ENCODE measurements at places on chromosomes 12 and 14.

- H3K27ac ChIP-seq: no peak overlapping the region
- peaks cover 4% of the 10 kb centered on the region for H3K4me1 ChIP-seq
- H3K36me3 ChIP-seq: no peaks in the 10 kb centered on the region
Observed at GRCh38 chr14:103138301-103139131, 15.3 kb downstream of the TNFAIP2 start.

DNA sequence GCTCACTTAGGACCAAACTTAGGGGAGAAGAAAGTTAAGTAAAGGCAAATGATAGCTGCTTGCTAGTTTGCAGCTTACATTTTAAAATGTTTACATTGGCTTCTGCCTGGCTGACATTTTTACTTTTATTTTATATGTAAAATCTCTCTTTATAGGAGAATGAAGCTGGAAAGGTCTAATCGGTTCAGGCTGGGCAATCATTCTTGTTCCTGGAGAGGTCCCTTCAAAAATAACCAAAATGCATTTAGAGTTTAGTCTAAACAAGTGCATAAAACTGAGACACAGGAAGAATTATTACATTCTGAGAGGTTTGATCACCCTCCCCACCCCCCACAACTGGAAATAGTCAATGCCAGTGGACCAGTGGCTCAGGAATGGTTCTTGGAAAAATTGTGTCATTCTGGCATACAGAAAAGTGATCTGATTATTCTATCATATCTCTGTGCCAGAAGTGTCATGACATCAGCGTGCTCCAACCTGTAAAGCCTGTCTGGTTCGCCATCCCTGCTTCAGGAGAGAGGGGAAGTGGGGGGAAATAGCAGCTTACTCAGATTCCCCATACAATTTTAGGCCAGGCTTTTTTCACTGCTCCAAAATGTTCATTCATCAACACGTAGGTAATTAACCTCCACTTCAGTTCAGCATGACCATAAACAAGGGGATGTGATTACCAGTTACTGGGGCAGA is 4.2 kb downstream of the PRICKLE1 start:
- H3K4me3 ChIP-seq: no peak overlapping the region
- peaks cover 43% of the 10 kb centered on the region for H3K27me3 ChIP-seq
- no peak overlapping the region for H3K27ac ChIP-seq
- no peaks in the 10 kb centered on the region for H3K36me3 ChIP-seq

- no peak overlapping the region for H3K27ac ChIP-seq
- H3K27me3 ChIP-seq: no peaks in the 10 kb centered on the region
- no peaks in the 10 kb centered on the region for H3K4me1 ChIP-seq
- peaks cover 4% of the 10 kb centered on the region for H3K36me3 ChIP-seq
- H3K4me3 ChIP-seq: no peak overlapping the region
Observed at GRCh38 chr12:107526555-107527180, 158.9 kb upstream of the PWP1 start.

- H3K4me3 ChIP-seq: no peak overlapping the region
- no peak for DNase-seq
- no peaks in the 10 kb centered on the region for H3K4me1 ChIP-seq
- no peak overlapping the region for H3K27ac ChIP-seq
- no peaks in the 10 kb centered on the region for H3K27me3 ChIP-seq
- H3K36me3 ChIP-seq: no peaks in the 10 kb centered on the region
Observed at GRCh38 chr12:123006977-123007376, 26.5 kb downstream of the ARL6IP4 start.

DNA sequence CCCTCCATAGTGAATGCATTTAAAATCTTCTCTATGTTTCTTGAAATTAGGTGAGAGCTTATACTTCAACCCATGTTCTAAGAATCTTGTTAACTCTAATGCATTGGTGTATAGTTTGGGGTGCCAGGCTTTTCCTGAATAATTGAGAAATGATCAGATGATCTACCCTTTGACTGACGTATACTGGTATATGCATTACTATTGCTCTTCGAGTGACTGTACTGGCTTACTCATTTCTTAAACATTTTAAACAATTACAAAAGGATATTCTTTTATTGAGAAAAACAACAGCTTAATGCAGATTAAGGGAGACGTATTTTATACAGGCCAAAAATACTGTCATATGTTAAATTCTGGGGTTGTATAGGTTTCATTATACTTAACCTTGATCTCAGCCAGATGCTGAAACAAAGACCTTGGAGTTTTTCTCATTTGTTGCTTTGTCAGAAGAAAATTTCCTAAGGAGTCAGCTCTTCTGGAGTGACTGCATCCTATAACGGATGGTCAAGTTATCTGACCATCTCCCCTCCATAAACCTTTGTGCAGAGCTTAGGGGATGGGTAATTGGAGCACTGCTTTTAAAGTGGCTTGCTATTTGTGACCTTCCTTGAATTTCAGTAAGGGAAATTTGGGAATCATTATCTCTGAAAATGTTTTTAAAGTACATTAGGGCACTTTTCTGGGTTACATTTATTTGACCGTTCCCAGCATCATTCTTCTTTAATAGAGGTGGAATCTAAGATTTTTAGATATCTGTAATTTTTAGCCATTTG is 507.6 kb downstream of the PCNX1 start:
- DNase-seq: no peak
- H3K27me3 ChIP-seq: no peaks in the 10 kb centered on the region
- H3K36me3 ChIP-seq: peaks cover 59% of the 10 kb centered on the region

- no peaks in the 10 kb centered on the region for H3K4me1 ChIP-seq
- DNase-seq: no peak
- H3K27me3 ChIP-seq: peaks cover 7% of the 10 kb centered on the region
- H3K4me3 ChIP-seq: no peak overlapping the region
- H3K36me3 ChIP-seq: no peaks in the 10 kb centered on the region
Observed at GRCh38 chr12:80064269-80064668, 35.1 kb upstream of the OTOGL start.

DNA sequence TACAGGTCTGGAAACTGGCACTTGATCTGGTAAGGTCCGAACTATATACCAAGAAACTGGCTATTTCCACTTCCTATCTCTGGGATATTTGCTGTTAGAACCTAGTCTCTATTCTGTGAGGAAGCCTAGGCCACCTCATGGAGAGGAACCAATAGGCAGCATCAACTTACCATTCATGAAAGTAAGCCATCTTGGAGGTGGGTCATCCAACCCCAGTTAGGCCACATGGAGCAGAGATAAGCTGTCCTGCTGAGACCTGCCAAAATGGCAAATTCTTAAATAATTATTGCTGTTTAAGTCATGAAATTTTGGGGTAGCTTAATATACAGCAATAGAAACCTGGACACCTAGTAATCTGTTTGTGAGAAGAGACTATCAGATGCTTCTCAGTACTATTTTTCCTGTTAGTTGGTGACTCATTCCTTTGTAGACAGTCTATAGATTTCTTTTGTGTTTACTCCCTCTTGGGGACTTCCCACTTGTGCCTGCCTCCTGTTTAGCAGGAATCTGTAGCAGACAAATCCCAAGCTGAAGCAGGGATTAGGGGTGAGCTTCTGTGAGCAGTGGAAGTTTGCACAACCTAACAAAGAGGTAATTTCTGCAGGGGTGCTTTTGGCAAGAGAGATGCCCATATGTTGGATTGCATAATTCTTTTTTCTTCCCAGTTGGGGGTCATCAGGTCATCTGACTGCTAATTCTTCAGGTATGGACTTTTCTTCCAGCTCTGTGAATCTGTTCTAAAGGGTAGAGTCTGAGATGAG is 136.8 kb downstream of the IGF1 start:
- DNase-seq: no peak
- no peak overlapping the region for H3K4me3 ChIP-seq
- H3K27me3 ChIP-seq: peaks cover 4% of the 10 kb centered on the region
- peaks cover 2% of the 10 kb centered on the region for H3K4me1 ChIP-seq
- no peak overlapping the region for H3K27ac ChIP-seq

- no peak for DNase-seq
- no peak overlapping the region for H3K4me3 ChIP-seq
- H3K27ac ChIP-seq: no peak overlapping the region
- peaks cover 36% of the 10 kb centered on the region for H3K4me1 ChIP-seq
- peaks cover 53% of the 10 kb centered on the region for H3K27me3 ChIP-seq
Observed at GRCh38 chr14:61570549-61571290, 124.6 kb upstream of the HIF1A start.

GRCh38 chr12:42789808-42790760 is 200.5 kb upstream of the PRICKLE1 start:
- H3K36me3 ChIP-seq: no peaks in the 10 kb centered on the region
- H3K4me1 ChIP-seq: no peaks in the 10 kb centered on the region
- DNase-seq: no peak

GRCh38 chr14:64703395-64704142 is 655 bp upstream of the PLEKHG3 start:
- peaks cover 45% of the 10 kb centered on the region for H3K4me1 ChIP-seq
- H3K36me3 ChIP-seq: no peaks in the 10 kb centered on the region
- H3K27me3 ChIP-seq: peaks cover 61% of the 10 kb centered on the region
- peak overlapping the region; percentile 58 for H3K4me3 ChIP-seq
- no peak for DNase-seq

GRCh38 chr14:94135476-94135875 is 6.1 kb upstream of the IFI27L2 start:
- peaks cover 35% of the 10 kb centered on the region for H3K27me3 ChIP-seq
- H3K27ac ChIP-seq: no peak overlapping the region
- H3K4me3 ChIP-seq: no peak overlapping the region
- H3K36me3 ChIP-seq: no peaks in the 10 kb centered on the region
- H3K4me1 ChIP-seq: peaks cover 6% of the 10 kb centered on the region

- H3K27me3 ChIP-seq: no peaks in the 10 kb centered on the region
- DNase-seq: no peak
- peak overlapping the region; percentile 38 for H3K4me3 ChIP-seq
- H3K27ac ChIP-seq: peak overlapping the region; percentile 89
- peaks cover 38% of the 10 kb centered on the region for H3K4me1 ChIP-seq
Observed at GRCh38 chr12:62601765-62602164, 135.1 kb downstream of the MON2 start.

DNA sequence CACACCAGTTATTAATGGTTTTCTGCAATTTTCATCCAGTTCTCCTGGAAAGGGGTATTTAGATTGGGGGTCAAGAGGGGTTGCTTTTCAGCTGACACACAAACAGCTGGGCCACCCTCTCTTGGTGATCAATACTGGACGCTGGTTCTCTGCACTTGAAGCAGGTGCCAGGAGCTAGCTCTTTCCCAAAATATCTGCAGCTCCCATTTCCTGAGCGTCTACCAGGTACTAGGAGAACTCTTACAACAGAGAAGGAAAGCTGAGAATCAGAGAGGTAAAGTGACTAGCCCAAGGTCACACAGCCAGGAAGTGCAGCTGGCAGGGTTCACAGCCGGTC is 1.2 kb downstream of the TESC start:
- peaks cover 4% of the 10 kb centered on the region for H3K36me3 ChIP-seq
- H3K27me3 ChIP-seq: peaks cover 20% of the 10 kb centered on the region
- H3K4me1 ChIP-seq: peaks cover 21% of the 10 kb centered on the region

DNA sequence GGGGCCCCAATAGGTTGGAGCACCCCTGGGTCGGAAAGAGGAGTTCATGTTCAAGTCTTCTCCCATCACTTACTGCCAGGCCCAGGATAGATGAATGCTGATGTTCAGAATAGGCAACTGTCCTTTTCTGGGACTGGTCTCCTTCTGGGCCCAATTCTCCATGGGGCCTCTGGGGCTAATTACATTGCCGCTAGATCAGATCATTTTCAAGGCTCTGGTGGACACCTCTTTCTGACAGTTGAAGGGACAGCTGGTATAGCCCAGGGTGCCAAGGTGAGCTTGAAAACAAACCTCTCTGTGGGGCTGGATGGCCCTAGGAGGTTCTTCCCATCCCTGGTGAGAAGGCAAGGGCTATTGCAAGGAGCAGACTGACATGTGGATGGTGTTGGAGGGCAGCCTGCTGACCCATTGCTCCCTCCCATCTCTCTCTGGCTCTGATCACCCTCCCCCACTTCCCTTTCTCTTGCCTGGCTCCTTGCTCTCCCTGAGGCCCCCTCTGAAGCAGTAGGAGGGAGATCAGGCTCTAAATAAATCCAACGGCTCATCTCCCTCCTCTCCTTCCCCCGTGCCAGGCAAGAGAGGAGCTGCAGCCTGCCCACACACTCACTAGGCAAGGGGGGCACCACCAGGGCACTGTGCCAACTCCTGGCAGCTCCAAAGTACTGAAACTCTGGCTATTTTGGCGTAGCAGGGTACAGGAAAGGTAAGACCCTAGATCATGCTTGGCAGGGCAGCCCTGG is 1.9 kb downstream of the CACNB3 start:
- DNase-seq: no peak
- H3K4me3 ChIP-seq: peak overlapping the region; percentile 64
- peaks cover 28% of the 10 kb centered on the region for H3K27me3 ChIP-seq

DNA sequence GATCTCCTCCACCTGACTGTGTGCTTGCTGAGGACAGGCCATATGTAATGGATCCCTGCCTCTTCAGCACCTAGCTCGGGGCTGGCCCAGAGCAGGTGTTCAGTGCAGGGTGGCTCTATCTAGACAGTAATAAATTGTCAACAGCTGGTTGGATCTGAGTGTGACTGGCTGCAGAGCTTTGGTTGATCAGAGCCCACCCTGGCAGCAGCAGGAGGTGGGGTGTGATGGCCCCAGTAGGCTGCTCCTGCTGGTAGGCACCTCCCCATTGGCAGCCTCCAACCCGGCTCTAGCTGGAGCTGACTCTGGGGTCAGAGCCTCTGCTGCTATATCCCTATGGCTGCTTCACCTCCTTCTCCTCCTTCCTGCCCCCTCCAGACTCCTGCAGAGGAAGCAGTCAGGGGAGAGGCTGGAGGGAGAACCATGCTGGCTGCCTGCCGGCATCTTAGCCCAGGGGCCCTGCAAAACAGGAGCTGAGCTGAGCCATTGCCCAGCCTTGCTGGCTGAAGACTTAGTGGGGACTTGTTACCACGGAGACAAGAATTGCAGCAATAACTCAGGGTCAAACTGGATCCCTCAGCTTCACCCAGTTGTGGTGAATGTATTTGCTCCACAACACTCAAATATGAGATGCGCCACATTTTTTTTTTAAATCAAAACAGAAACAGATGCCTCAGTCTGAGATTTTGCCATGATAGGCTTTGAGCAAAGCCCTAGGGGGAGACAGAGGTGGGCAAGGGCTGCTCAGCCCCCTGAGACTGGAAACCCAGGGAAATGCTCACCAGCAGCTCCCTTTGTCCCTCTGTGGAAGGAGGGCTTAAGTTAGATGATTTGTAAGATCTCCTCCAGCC is 22.2 kb downstream of the TMEM63C start:
- no peak overlapping the region for H3K4me3 ChIP-seq
- no peaks in the 10 kb centered on the region for H3K27me3 ChIP-seq
- no peak overlapping the region for H3K27ac ChIP-seq
- no peak for DNase-seq
- H3K36me3 ChIP-seq: no peaks in the 10 kb centered on the region

- peaks cover 6% of the 10 kb centered on the region for H3K27me3 ChIP-seq
- H3K36me3 ChIP-seq: no peaks in the 10 kb centered on the region
- no peaks in the 10 kb centered on the region for H3K4me1 ChIP-seq
- DNase-seq: no peak
Observed at GRCh38 chr14:96264853-96265252, 8.8 kb downstream of the BDKRB1 start.

- DNase-seq: no peak
- no peaks in the 10 kb centered on the region for H3K4me1 ChIP-seq
Observed at GRCh38 chr14:105449276-105450122, 25.1 kb upstream of the CRIP2 start.

GRCh38 chr12:89245090-89245489 is 107.2 kb downstream of the DUSP6 start:
- peaks cover 67% of the 10 kb centered on the region for H3K4me1 ChIP-seq
- peak overlapping the region; percentile 85 for H3K27ac ChIP-seq
- peak overlapping the region; percentile 60 for H3K4me3 ChIP-seq
- no peaks in the 10 kb centered on the region for H3K27me3 ChIP-seq

- no peak for DNase-seq
- no peak overlapping the region for H3K4me3 ChIP-seq
- no peaks in the 10 kb centered on the region for H3K36me3 ChIP-seq
- H3K27ac ChIP-seq: no peak overlapping the region
- H3K27me3 ChIP-seq: no peaks in the 10 kb centered on the region
Observed at GRCh38 chr14:68369281-68370056, 423.4 kb downstream of the ZFP36L1 start.
